ENCODE measurements at places on chromosomes 6 and 20.
A peak's percentile ranks its signal among the peaks of the same experiment; 100 is the strongest.

GRCh38 chr20:25749649-25750048 is 53.0 kb upstream of the ZNF337 start:
- no peak for DNase-seq

- DNase-seq = no peak
These were observed 76.0 kb upstream of the TBC1D7 start for GRCh38 chr6:13404228-13404891.

DNA sequence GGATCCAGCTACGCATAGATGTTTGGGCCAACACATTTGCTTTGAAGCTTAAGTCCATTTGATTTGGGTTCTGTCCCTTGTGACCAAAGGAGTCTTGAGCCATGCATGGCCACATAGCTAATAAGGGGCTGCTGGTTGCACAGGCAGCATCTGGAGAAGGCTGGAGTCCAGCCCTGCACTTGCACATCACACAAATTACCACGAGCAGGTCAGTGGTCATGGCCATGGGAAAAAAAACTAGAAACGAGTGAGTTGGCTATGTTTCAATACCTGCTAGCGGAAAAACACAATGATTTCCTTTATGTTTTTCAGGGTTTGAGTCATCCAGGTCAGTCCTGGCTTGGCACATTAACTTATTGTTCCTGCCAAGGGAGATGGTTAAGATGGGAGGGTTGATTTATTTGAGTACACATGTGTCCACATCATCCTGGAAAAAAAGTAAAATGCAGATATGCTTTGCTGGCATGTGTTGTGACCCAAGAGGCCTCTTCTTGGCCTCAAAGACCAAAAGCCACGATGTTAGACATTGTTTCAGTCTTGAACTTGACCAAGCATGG is 5.6 kb upstream of the STX16 start:
- DNase-seq = no peak

GRCh38 chr20:50969435-50969834 is 10.8 kb downstream of the MOCS3 start:
- no peak for DNase-seq

DNA sequence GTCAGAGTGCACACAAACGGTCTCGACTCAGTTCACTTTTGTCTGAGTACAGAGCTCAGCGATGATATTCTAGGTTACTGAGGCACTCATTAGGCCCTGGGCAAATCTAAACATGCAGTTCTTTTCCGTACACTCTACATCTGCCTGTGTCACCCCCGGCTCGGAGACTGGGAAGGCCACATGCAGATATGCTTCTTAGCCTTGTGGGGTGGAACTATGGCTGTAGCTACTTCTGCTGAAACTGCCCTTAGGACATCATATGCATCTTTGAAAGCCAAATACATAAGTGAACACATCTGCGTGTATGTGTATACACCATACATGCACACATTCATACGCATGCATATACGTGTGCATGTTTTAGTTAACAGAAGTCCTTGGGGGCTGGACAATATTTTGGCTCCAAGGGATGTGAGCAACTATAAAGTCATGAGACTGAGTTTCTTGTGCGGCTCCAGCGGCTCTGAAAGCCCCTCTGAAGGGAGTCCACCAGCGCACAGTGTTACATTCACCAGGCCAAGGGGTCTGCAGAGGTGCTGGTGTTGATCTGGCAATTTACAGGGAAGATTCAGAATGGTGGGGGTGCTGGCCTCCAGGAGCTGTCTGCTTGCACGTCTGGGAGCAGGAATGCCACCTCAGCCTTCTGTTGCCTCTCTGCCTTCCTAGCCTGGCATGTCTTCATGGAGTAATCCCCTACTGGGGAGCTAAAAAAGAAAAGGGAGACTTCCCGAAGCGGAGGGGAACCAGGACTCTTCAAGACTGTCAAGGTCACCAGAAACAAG is 31.6 kb downstream of the PSMG4 start:
- no peak for DNase-seq

DNA sequence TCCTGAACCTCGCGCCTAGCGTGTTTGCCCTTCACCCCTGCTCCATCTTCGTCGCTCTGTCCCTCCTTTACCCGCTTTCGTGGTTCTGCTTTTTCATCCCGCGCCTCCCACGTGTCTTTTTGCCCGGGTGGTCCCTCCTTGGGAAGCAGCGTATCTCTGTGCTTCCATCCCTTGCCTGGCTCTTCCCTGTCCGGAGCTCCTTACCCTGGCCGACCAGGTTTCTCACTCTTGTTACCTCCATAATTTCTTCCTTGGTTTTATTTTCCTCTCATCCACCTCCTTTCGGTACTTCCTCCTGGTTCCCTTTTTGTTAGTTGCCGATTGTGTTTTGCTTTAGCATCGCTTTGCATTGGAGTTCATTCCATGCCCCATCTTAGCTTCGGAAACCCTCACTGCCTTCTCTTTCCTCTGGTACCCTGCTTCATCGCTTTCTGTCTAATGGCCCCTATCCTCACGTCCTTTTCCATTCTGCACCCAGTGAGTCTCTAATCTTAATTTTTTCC is 735 bp downstream of the FAM135A start:
- DNase-seq = no peak

- DNase-seq = no peak
These were observed 1.6 kb downstream of the GNAS start for GRCh38 chr20:58853976-58854637.

GRCh38 chr6:142241061-142241460 is 60.7 kb upstream of the ADGRG6 start:
- no peak for DNase-seq

- DNase-seq = no peak
These were observed 93.4 kb upstream of the NHSL1 start for GRCh38 chr6:138592749-138593123.

DNA sequence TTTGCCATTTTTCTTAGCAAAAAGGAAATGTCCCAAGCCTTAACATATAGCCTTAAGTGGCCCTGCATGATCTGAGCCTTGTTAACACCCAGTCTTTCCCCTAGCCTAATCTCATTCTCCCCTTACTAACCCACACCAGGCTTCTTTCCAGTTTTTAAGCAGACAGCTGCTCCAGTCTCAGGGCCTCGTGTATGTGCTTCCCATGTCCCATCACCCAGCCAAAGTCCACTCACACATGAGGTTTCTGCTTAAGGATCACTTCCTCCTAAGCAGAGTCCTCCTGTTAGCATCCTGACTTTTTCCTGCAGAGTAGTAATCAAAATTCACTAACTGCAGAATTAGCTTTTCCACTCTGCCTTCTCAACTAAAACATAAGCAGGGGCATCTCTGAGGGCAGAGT is 96.1 kb downstream of the SMLR1 start:
- no peak for DNase-seq

DNA sequence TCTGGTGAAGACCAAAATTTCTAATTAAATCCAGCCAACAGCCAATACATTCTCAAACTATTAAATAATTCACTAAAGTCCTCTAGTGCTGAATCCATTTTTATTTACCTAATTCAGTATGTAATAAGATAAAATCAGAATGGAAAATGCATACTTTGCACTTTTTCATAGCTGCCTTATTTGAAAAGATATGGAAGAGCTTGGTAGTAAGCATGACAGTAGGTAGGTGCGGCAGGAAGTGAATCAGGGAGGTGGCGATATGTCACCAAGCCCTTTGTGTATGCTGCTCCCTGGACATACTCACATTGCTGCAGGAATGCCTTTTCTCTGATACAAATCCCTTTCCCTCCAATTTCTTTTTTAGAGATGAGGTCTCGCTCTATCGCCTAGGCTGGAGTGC is 10.2 kb upstream of the TGM3 start:
- DNase-seq = no peak

DNA sequence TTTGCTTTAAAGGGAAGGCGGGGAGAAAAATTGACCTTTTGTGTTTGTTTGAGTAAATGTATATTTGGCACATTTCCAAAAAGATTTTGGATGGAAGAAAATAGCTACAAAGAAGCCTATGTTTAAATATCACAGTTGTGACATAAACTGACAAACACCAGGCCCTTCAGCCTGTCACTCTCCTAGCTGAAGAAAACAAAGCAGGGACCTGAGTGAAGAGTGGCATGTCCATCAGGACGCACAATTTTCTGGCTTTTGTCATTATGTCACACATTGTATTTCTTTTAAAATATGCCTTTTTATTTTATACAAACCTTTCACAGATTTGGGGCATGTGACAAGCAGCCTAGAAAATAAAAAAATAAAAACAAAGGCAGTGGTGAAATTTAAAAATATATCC is 241.2 kb downstream of the OGFRL1 start:
- DNase-seq = no peak

- no peak for DNase-seq
These were observed 59.4 kb upstream of the TMEM200A start for GRCh38 chr6:130306377-130306776.

DNA sequence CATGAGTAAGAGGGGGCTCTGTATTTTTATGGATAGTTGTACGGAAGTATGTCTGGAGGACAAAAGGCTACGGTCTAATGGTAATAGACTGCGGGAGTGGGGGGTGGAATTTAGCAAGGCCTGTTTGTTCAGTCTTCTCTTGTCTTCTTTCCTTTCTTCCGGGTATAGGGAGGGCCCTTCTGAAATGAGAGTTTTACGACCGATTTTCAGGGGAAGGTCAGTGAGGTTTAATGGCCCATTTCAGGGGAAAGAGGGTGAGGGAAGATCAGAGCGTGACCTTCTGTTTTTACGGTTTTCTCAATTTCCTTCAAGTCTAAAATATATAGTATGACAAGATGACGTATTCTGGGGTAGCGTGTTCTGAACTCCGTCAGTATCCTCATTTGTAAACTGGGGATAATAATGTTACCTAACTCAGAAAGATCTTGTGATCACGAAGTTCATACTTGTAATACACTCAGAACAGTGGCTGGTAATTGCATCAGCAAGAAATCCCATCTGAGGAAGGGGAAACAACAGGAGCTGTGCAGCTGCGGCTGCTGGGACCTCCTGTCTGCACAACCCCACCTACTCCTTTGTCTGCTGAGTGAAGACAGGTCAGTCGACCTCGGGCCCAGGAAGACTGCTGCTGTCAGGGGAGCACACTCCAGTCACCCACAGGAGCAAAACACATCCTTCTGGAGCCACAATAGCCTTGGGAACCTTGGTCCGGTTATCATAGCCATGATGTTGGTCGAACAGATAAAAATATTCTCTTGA is 90.4 kb downstream of the MAP3K7 start:
- no peak for DNase-seq

DNA sequence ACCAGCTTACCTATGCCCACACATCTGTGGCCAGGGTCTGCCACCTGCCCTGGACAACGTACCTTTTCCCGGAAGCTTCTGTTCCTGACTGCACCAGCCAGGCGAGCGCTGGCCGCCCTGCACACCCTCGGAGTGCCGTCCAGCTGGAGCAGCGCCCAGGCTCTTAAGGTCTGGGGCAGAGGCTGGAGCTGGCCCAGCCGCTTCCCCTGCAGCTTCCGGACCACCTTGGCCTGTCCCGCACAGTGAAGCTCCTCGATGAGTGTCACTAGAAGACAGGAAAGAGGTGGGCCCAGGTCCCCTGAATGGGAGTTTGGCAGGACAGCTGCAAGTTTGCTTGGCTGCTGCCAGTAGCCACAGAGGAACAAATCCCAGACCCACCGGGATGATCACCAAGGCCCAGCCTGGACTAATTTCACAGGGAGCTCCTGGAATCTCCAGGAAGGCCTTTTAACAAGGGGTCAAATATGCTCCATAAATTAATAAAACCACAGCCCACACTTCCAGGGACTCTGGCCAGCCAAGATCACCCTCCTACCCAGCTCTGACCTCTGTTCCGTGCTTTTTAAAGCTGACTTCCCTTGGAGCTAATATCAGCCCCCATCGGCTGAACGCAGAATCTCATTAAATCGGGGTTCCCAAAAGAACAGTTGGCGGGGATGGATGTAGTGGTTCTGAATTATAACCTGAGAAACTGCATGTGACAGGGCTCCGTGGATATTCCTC is 82.3 kb downstream of the PTPN1 start:
- no peak for DNase-seq

DNA sequence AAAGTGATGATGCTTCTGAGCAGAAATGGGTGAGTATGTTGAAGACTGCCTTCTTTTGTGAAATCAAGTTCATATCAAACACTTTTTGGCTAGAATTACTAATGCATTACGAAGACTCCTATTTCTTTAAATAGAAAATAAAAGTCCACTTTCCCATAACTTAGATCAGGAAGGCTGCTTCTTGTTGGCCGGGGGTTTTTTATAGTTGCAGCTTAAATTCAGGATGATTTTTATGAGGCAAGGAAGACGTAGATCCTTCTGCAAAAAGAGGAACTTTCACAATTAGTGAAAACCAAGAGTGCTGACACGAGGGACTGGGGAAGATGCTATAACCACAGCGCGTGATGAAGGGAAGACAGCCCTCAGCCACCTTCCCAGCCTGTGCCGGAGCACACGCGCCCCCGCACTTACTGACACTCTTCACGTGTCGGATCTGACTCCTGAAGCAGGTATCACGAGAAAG is 206.1 kb upstream of the PRDM1 start:
- DNase-seq = peak; percentile 21

- no peak for DNase-seq
These were observed 12.6 kb downstream of the FOXC1 start for GRCh38 chr6:1622220-1622850.

- DNase-seq = no peak
These were observed 2.9 kb upstream of the DDAH2 start for GRCh38 chr6:31732029-31732428.

- no peak for DNase-seq
These were observed 143.2 kb downstream of the PREX1 start for GRCh38 chr20:48684501-48685041.

DNA sequence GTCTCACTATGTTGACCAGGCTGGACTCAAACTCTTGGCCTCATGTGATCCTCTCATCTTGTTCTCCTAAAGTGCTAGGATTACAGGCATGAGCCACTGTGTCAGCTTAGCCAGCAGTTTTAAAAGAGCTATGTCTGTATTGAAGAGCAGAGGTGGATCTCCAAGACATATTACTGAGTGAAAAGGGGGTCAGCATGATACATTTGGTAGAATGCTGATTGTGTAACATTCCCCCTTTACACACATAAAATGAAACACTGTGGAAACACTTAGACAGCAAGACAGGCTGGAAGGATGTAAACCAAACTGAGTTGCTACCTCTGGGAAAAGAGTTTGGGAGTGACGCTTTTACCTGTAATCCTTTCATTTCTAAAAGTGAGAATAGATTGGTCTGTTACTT is 1.7 kb upstream of the RIPOR3 start:
- no peak for DNase-seq

DNA sequence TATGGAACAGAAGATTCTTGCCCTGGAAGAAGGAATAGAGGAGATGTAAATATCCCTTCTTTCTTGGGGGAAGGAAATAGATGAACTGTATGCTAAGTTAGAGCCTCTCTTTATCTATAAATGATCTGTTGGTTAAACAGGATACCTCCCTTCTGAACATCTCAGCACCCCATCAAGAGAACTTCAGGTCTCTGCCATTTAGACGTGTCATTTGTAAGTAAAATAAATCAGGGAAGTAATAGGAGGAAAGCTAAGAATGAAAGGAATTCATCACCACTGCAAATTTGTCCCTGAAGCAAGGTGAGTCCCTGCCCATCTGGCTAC is 42.5 kb upstream of the TNFAIP3 start:
- no peak for DNase-seq

GRCh38 chr6:44309092-44309491 is 4.1 kb downstream of the AARS2 start:
- no peak for DNase-seq
